ENCODE measurements at places on chromosomes 6 and 20. TPM values are rescaled to one million over a fixed set of nuclear protein-coding genes. Genes with fewer than 3 reads are reported as not detected.

DNA sequence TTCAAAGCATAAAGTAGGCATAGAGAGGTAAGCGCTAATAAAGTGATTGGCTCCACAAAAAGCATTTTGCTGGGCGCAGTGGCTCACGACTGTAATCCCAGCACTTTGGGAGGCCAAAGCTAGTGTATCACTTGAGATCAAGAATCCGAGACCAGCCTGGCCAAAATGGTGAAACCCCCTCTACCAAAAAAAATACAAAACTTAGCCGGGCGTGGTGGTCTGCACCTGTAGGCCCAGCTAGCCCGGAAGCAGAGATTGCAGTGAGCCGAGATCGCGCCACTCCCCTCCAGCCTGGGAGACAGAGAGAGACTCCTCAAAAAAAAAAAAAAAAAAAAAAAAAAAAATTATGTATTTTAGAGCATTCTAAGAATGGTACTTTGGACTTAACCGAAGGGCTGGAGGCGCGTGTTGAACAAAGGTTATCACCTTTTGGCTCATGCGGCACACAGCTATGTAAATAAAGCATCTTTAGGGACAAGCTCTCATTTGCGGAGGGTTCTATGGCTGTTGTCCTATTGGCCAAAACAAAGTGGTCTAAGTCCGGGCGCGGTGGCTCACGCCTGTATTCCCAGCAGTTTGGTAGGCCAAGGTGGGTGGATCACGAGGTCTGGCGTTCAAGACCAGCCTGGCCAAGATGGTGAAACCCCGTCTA lies 17.4 kb downstream of the HFE start:
- DNase-seq: peak; percentile 65

DNA sequence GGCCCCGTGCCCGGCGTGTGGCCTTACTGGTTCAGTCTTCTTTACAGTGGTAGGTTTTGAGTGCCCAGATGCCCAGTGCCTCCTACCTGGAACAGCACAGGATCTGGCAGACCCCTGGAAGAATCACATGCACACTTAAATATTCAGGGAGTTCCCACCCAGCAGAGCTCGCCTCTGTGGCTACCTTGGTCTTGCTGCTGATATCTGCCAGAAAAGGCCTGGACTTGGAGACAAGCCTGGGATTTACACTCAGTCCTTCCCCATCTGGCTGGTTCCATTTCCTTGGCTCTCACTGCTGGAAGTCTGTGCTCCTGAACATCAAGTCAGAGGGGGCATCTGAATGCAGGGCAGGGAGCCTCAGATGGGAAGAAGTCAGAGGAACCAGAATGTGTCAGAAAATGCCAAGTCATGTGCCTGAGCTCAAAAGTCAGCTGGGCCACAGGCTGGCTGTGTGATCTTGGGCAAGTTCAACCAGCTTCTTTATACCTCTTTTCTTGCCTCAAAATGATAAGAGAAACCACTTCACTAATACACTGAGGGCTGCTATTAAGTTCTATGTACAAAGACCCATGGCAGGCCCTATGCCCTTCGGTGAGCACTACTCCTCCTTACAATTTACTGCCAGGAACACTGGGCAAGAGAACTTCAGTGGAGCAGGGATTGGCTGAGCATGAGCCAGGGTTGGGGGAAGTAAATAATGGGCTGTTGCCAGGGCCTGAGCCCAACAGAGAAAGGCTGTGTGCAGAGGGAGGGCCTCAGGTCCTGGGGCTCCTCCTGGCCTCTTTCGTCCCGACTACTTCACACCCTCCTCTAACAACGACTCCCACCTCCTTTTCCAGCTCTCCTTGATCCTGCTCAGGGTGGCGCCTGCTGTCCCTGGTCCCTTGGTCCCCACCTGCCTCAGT lies 158.1 kb upstream of the PROKR2 start:
- no peak for DNase-seq

The OR2B3 gene
- polyA plus RNA-seq: not detected

GRCh38 chr6:44120692-44121443 lies 6.4 kb downstream of the MRPL14 start:
- no peak for DNase-seq

The FHL5 gene
- 0.67 TPM for polyA plus RNA-seq

The LY6G6F gene
- polyA plus RNA-seq: 0.07 TPM

Measured in large intestine (tissue), 12 donors.